ENCODE measurements at places on chromosomes 13 and 19. TPM values are rescaled to one million over a fixed set of nuclear protein-coding genes. Genes with fewer than 3 reads are reported as not detected.

Gene TSHZ3
- 1.3 TPM for total RNA-seq

GRCh38 chr13:92379371-92379770, 847.2 kb upstream of the GPC6 start:
- no peak overlapping the region for H3K4me3 ChIP-seq
- no peaks in the 10 kb centered on the region for H3K27me3 ChIP-seq
- no peak overlapping the region for H3K27ac ChIP-seq
- no peak for DNase-seq
- H3K36me3 ChIP-seq, result no peaks in the 10 kb centered on the region

Gene CBLC
- total RNA-seq, result not detected

Gene POSTN
- total RNA-seq, result not detected

DNA sequence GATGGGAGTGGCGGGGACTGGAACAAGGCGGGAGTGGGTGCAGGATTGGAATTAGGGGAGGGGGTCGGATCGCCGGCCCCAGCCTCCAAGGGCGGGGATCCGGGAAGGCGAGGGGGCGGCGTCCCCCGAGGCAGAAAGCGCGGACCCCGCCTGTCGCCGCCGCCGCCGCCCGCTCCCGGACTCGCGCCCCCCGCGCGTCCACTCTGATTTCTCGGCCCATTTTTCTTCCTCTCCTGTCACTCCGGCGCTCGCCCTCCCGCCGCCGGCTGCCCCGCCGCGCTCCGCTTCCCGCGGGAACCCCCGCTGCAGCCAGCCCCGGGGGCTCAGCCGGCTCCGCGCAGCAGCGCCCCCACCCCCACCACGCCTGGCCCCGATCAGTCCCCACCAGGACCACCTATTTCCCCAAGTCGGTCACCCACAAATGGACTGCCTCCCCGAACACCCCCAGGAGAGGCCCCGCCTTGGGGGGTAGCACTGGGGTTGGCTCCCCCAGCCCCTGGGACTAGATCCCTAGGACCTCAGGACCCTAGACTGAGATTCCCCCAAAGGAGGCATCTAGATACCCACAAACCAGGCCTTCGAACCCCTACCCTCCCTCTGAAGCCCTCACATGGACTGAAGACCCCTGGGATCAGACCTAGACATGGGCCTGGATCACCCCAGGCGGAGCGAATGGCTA, 12.6 kb upstream of the ERFL start:
- peaks cover 13% of the 10 kb centered on the region for H3K27me3 ChIP-seq
- DNase-seq, result no peak
- H3K4me1 ChIP-seq, result peaks cover 37% of the 10 kb centered on the region
- no peaks in the 10 kb centered on the region for H3K36me3 ChIP-seq
- H3K4me3 ChIP-seq, result peak overlapping the region; percentile 78

GRCh38 chr13:92984151-92984550, 242.5 kb upstream of the GPC6 start:
- DNase-seq, result no peak
- no peaks in the 10 kb centered on the region for H3K36me3 ChIP-seq
- no peak overlapping the region for H3K27ac ChIP-seq
- no peaks in the 10 kb centered on the region for H3K27me3 ChIP-seq

- H3K4me1 ChIP-seq, result no peaks in the 10 kb centered on the region
- H3K27me3 ChIP-seq, result no peaks in the 10 kb centered on the region
- no peak overlapping the region for H3K4me3 ChIP-seq
These were observed 68.9 kb upstream of the ZNF835 start for GRCh38 chr19:56740501-56740900.

- H3K4me3 ChIP-seq, result no peak overlapping the region
- DNase-seq, result no peak
- H3K27me3 ChIP-seq, result no peaks in the 10 kb centered on the region
- H3K27ac ChIP-seq, result no peak overlapping the region
- H3K4me1 ChIP-seq, result no peaks in the 10 kb centered on the region
These were observed 5.3 kb upstream of the PSG7 start for GRCh38 chr19:42942187-42942789.

DNA sequence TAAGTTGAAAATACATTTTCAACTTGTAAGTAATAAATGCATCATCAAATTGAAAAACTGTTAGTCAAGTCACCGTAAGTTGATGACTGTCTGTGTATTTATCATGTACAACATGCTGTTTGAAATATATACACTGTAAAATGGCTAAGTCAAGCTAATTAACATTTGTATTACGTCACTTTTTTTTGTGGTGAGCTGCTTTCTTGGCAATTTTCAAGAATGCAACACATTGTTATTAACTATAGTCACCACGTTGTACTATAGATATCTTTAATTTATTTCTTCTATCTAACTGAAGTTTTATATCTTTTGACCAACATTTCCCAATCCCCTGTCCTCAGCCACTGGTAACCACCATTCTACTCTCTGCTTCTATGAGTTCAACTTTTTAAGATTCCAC, 57.0 kb downstream of the RBM26 start:
- DNase-seq, result no peak
- peaks cover 47% of the 10 kb centered on the region for H3K4me1 ChIP-seq
- H3K27ac ChIP-seq, result no peak overlapping the region

Gene CERS1
- total RNA-seq, result 0.18 TPM

Gene MLLT1
- 61.8 TPM for total RNA-seq

- H3K27me3 ChIP-seq, result no peaks in the 10 kb centered on the region
- H3K4me3 ChIP-seq, result no peak within 1 kb of the TSS
- peaks cover 4% of the 10 kb centered on the region for H3K4me1 ChIP-seq
- no peaks in the 10 kb centered on the region for H3K36me3 ChIP-seq
- no peak within 1 kb of the TSS for H3K27ac ChIP-seq
- DNase-seq, result no peak
These were observed at the start of gene FUT6 for GRCh38 chr19:5839065-5840017. Gene FUT6, minus strand, starts transcription at chr19:5839702. Its CDS starts 7,135 bp downstream, at chr19:5832567.

DNA sequence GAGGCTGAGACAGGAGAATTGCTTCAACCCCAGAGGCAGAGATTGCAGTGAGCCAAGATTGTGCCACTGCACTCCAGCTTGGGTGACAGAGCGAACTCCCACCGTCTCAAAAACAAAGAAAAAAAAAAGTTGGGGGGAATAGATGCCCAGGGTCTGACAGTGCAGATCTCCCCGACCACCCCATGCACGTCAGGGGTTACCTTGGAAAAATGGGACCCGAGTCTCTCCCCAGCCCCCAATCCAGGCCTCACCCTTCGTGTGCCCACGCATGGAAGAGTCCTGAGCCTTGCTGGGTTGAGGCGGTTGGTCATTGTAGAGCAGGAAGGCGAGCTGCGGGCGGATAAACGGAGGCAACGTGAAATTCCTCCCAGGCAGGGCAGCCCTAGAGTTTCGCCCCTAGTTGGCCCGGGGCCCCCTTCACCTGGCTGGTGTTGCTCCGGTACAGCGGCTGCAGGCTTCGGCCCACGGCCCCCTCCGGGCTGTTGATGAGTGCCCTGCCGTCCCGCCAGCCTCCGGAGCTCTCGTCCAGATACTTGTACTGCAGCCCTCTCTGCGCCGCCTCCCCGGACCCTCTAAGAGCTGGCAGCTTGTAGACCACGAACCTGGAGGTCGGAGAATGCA, 588 bp downstream of the DNASE2 start:
- H3K36me3 ChIP-seq, result peaks cover 18% of the 10 kb centered on the region
- no peaks in the 10 kb centered on the region for H3K27me3 ChIP-seq
- H3K4me3 ChIP-seq, result peak overlapping the region; percentile 88
- peaks cover 16% of the 10 kb centered on the region for H3K4me1 ChIP-seq

- no peak overlapping the region for H3K27ac ChIP-seq
- H3K4me1 ChIP-seq, result no peaks in the 10 kb centered on the region
- DNase-seq, result no peak
- H3K27me3 ChIP-seq, result no peaks in the 10 kb centered on the region
- no peak overlapping the region for H3K4me3 ChIP-seq
- no peaks in the 10 kb centered on the region for H3K36me3 ChIP-seq
These were observed 511.7 kb downstream of the SLITRK6 start for GRCh38 chr13:85287528-85287927.

DNA sequence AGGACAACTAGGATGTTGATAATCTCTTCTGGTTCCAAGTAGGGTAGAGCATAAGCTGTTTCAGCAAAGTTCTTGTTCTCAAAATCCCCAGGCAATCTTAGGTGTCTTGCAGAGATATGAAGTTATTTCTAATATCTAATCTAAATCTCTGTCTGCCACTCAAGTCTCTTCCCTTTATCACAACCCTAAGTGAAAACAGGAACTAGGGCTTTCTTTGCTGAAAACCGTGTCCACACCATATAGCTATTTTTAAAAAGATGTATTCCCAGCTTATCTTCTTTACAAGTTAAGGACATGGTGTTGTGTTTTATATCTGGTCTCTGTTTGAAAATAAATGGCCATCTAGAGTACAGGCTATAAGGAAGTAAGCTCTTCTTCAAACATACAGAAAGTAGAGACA, 11.3 kb upstream of the RNASEH2B start:
- peaks cover 24% of the 10 kb centered on the region for H3K4me1 ChIP-seq
- no peak for DNase-seq

DNA sequence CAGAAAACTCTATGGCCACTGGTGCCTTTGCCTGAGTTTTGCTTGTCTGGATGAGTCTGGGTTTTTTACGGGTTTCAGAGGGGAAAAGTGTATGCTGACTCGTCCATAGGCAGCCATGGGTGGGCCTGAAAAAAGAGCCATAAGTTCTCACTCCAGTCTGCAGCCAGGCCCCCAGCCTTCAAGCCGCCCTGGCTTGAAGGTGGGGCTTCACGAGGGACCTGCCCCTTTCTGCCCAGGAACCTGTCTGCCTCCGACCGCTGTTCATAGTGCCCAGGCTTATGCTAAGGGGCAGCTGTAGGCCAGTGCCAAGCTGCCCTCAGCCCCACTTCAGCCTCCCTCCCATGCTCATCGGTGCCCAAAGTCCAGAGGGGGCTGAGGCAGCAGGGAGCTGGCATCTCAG, 385.2 kb downstream of the PCDH9 start:
- H3K27ac ChIP-seq, result no peak overlapping the region
- DNase-seq, result no peak

DNA sequence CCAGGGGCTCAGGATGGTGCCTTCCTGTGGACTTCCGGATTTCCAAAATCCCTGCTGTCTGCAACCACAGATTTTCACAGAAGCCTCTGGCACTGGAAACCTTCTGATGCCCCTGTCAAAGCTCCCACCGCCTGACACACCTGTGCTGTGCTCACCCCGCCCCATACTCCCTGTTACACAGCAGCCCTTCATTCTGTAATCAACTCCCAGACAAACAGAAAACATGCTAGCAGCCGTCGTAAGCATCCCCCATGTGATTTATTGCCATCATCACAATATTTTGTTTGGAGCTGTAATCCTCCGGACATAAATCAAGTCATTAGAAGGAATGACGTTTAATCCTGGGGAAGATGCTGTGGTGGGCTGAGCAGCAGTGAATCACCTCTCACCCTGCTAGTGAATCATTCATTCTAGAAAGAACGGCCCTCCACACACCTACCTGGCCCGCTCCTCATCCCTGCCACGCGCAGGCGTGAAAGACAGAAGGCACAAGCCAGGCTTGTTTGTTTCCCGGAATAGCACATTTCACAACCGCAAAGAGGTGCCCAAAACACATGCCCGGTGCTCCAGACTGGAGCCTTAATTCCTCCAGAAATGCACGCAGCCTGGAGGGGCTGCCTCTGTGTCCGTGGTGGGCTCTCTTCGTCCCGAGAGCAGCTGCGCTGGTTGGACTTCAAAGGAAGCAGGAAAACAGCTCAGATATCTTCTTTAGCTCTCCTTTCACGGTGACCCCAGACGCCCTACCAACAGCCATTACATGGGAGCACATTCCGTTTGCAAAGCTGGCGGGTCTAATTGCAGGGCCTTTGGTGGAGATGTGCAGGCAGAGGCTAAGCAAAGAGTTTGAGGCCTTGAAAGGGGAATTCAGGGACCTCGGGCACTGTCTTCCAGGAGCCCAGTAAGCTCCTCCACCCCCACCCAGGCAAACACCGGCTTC, 41.3 kb upstream of the KCTD15 start:
- H3K4me1 ChIP-seq, result no peaks in the 10 kb centered on the region
- H3K36me3 ChIP-seq, result no peaks in the 10 kb centered on the region
- H3K27ac ChIP-seq, result no peak overlapping the region
- no peaks in the 10 kb centered on the region for H3K27me3 ChIP-seq

DNA sequence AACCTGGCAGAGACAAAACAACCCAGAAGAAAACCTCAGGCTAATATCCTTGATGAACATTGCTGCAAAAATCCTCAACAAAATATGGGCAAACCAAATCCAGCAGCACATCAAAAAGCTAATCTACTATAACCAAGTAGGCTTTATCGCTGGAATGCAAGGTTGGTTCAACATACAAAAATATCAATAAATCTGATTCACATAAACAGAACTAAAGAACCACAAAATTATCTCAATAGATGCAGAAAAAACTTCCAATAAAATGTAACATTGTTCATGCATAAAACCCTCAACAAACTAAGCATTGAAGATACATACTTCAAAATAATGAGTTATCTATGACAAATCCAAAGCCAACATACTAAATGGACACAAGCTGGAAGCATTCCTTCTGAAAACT, 8.8 kb downstream of the ZNF724 start:
- no peaks in the 10 kb centered on the region for H3K4me1 ChIP-seq
- DNase-seq, result no peak
- H3K4me3 ChIP-seq, result no peak overlapping the region
- no peaks in the 10 kb centered on the region for H3K27me3 ChIP-seq

DNA sequence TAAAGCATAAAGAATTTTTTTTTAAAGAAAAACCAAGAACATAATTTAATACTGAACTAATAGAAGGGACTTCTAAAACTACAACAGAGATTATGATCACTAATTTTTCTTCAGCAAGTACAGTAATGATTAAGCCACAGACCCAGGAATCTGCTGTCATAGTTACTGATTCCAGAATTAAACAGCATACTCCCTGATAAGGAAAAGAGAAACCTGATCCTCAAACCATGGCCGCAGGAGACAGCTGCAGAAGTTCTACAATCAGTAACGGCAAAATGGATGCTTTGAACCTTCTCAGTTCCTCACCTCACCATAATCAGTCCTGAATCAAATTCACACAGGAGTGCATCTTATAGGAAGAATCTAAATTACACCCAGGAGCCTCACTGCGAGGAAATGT, 939.0 kb upstream of the SLITRK1 start:
- H3K36me3 ChIP-seq, result no peaks in the 10 kb centered on the region
- H3K4me3 ChIP-seq, result no peak overlapping the region
- no peaks in the 10 kb centered on the region for H3K27me3 ChIP-seq
- no peaks in the 10 kb centered on the region for H3K4me1 ChIP-seq

- no peaks in the 10 kb centered on the region for H3K36me3 ChIP-seq
- no peak overlapping the region for H3K4me3 ChIP-seq
- H3K27me3 ChIP-seq, result peaks cover 19% of the 10 kb centered on the region
- no peak overlapping the region for H3K27ac ChIP-seq
- DNase-seq, result no peak
These were observed 185.7 kb downstream of the TM9SF2 start for GRCh38 chr13:99686944-99687411.

Measured in activated T-helper 2 cell treated with anti-CD3 and anti-CD28 coated beads, Interferon-gamma antibody, Interleukin-2, Interleukin-4, amounts not matched to agents 10 μg/mL and 5 μg/mL and 100 μg/mL, durations not matched to agents 14 hours and 24 hours and 36 hours (primary cell).